Aorta (tissue), 5 donors: ENCODE measurements at places on chromosomes 2 and 18.
A peak's percentile ranks its signal among the peaks of the same experiment; 100 is the strongest.

DNA sequence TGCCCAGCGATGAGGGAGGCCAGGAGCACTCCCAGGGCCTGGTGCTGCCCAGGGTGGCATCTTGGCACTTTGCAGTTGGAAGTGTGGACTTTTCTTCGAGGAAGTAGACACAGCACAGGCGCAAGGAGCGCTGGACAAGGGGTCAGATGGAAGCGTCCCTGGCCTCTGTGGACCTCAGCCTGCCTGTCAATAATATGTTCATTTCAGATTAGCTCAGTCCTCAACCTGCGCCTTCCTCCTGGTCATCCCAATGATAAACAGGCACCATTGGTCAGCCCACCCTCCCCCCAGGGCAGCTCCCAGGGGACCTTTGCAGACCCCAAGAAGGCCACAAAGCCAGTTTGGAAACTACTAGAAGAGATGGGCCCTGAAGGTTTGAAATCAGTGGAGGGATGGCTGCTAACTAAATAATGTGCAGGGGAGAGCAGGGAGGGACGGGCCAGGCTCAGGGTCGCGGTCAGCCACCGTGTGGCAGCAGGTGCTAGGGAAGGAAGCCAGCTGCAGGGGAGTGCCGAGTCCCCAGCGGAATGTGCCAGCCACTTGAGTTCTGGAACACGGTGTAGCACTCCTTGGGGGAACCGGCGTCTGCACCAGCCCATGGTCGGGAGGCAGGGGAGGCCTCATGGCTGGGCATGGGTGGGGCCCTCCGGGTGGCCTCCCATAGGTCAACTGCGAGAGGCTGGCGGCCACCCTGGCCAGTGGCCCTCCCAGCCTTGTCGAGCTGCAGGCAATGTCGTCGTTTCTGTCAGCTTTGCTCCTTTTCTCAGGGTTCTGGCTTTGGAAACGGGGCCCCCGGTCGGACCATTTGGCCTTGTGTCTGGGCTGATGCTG lies 59.9 kb downstream of the ADI1 start:
- DNase-seq = peak; percentile 66
- no peak overlapping the region for H3K4me3 ChIP-seq
- no peaks in the 10 kb centered on the region for H3K27me3 ChIP-seq
- H3K4me1 ChIP-seq = no peaks in the 10 kb centered on the region
- no peak overlapping the region for H3K27ac ChIP-seq

- H3K4me1 ChIP-seq = no peaks in the 10 kb centered on the region
- no peak overlapping the region for H3K4me3 ChIP-seq
- H3K27ac ChIP-seq = no peak overlapping the region
- H3K27me3 ChIP-seq = no peaks in the 10 kb centered on the region
These were observed 52.8 kb downstream of the GAD1 start for GRCh38 chr2:170869461-170869860.

DNA sequence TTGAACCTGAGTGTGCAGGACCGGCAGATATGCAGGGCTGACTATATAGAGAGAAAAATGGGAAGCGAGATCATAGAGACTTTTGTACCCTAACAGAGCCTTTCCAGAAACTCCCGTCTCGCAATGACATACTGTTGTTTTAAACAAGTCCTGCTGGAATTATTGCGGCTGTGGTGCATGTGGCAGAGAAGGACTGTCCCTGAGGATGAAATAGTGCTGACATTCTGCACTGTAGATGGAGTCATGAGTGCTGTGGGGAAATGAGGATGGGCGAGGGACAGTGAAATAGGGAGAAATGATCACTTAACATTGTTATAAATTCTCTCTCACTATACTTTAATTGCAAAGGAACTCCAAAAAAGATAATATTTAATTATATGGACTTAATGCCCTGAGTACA lies 50.4 kb upstream of the KLHL14 start:
- H3K27me3 ChIP-seq = no peaks in the 10 kb centered on the region
- no peaks in the 10 kb centered on the region for H3K4me1 ChIP-seq
- no peak overlapping the region for H3K27ac ChIP-seq

GRCh38 chr18:36217348-36217747 lies 30.1 kb downstream of the MOCOS start:
- H3K27ac ChIP-seq = no peak overlapping the region
- no peak overlapping the region for H3K4me3 ChIP-seq
- H3K27me3 ChIP-seq = no peaks in the 10 kb centered on the region
- DNase-seq = no peak
- no peaks in the 10 kb centered on the region for H3K4me1 ChIP-seq

- no peak for DNase-seq
- no peaks in the 10 kb centered on the region for H3K36me3 ChIP-seq
- H3K4me1 ChIP-seq = no peaks in the 10 kb centered on the region
- H3K4me3 ChIP-seq = no peak overlapping the region
- no peak overlapping the region for H3K27ac ChIP-seq
- no peaks in the 10 kb centered on the region for H3K27me3 ChIP-seq
These were observed 39.1 kb downstream of the CAPN13 start for GRCh38 chr2:30768036-30768686.

- no peak overlapping the region for H3K27ac ChIP-seq
- no peaks in the 10 kb centered on the region for H3K27me3 ChIP-seq
- H3K4me3 ChIP-seq = no peak overlapping the region
- DNase-seq = no peak
- no peaks in the 10 kb centered on the region for H3K36me3 ChIP-seq
- no peaks in the 10 kb centered on the region for H3K4me1 ChIP-seq
These were observed 30.1 kb upstream of the ZNF516 start for GRCh38 chr18:76524900-76525698.
